ENCODE measurements at places on chromosomes 13 and 19. TPM values are rescaled to one million over a fixed set of nuclear protein-coding genes. Genes with fewer than 3 reads are reported as not detected.

The PEX11G gene
- 0.46 TPM for total RNA-seq

The KANK3 gene
- total RNA-seq: 18.4 TPM

The CALR3 gene
- total RNA-seq: not detected

The AP1M2 gene
- not detected for total RNA-seq

The LILRA1 gene
- total RNA-seq: not detected

The ATP1A3 gene
- total RNA-seq: not detected

The TMEM238 gene
- total RNA-seq: 0.21 TPM

The MTUS2 gene
- total RNA-seq: not detected

The HIPK4 gene
- not detected for total RNA-seq

The HPN gene
- not detected for total RNA-seq

The C5AR2 gene
- total RNA-seq: 0.07 TPM

The ZNF66 gene
- total RNA-seq: 2.5 TPM

The EEF1AKMT1 gene
- total RNA-seq: 5.9 TPM

The LHB gene
- 0.26 TPM for total RNA-seq

The PDE4C gene
- total RNA-seq: 0.20 TPM

The STARD13 gene
- total RNA-seq: 32.5 TPM

The RASGRP4 gene
- total RNA-seq: not detected

The F2RL3 gene
- total RNA-seq: 0.71 TPM

The ZNF682 gene
- total RNA-seq: 1.7 TPM

The KIR2DL4 gene
- not detected for total RNA-seq

The BRSK1 gene
- 0.07 TPM for total RNA-seq

The CD209 gene
- not detected for total RNA-seq

The CTXN1 gene
- total RNA-seq: 8.2 TPM

The ANKLE1 gene
- 3.0 TPM for total RNA-seq

The ZNF382 gene
- total RNA-seq: 9.1 TPM

The LAIR2 gene
- not detected for total RNA-seq

The BEST2 gene
- total RNA-seq: not detected

The ZNF132 gene
- 7.5 TPM for total RNA-seq

The CDX2 gene
- not detected for total RNA-seq

The MYO1F gene
- 0.25 TPM for total RNA-seq

The TMIGD2 gene
- total RNA-seq: not detected

The HSPH1 gene
- 31.4 TPM for total RNA-seq

The MIER2 gene
- total RNA-seq: 20.1 TPM

The PBX4 gene
- 0.07 TPM for total RNA-seq

The MBD3L2 gene
- not detected for total RNA-seq
